ENCODE measurements at places on chromosomes 3 and 15.
A peak's percentile ranks its signal among the peaks of the same experiment; 100 is the strongest.

GRCh38 chr3:71573181-71573580 lies 10.3 kb downstream of the FOXP1 start:
- H3K27me3 ChIP-seq, result no peaks in the 10 kb centered on the region
- no peaks in the 10 kb centered on the region for H3K36me3 ChIP-seq
- H3K27ac ChIP-seq, result no peak overlapping the region
- DNase-seq, result no peak
- no peak overlapping the region for H3K4me3 ChIP-seq

DNA sequence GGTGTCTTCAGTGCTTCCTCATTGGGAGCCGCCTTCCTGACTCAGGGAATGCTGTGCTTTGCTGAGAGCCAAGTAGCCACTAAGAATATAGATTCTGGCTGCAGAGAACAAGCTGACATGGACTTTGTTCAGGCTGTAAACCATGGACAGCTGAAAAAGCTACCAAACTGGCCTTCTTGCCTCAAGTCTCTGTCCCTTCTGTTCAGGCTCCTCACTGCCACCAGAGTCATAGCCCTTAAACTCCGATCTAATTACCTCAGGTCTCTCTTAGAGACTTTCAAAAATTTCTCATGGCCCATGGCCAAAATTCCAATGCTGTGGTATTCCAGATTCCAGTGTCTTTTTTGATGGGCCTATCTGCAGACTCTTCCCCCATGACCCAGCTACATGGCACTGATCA lies 19.4 kb upstream of the PTX3 start:
- H3K4me3 ChIP-seq, result no peak overlapping the region
- H3K36me3 ChIP-seq, result no peaks in the 10 kb centered on the region
- H3K4me1 ChIP-seq, result no peaks in the 10 kb centered on the region

DNA sequence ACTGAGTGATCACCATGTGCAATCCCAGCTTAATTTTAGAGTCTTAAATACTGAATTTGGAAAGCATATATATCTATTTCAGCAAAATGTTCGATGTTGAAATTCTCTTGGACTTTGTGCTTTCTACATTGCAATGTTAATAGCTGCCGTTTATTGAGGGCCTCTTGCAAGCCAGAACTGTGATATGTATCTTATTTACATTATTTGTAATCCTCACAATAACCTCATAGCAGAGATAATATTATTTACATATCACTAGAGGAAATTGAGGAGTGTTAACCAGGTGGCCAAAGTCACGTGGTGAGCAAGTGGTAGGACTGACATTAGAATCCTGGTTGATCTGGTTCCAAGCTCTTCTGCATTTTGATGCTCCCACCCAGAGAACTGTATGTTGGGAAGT lies 254.1 kb downstream of the SLC9A9 start:
- H3K36me3 ChIP-seq, result no peaks in the 10 kb centered on the region
- no peaks in the 10 kb centered on the region for H3K27me3 ChIP-seq
- no peak overlapping the region for H3K4me3 ChIP-seq
- H3K27ac ChIP-seq, result no peak overlapping the region
- no peaks in the 10 kb centered on the region for H3K4me1 ChIP-seq
- no peak for DNase-seq

GRCh38 chr3:79148786-79149185 lies 619.0 kb downstream of the ROBO1 start:
- no peak overlapping the region for H3K27ac ChIP-seq
- no peak for DNase-seq
- no peak overlapping the region for H3K4me3 ChIP-seq

DNA sequence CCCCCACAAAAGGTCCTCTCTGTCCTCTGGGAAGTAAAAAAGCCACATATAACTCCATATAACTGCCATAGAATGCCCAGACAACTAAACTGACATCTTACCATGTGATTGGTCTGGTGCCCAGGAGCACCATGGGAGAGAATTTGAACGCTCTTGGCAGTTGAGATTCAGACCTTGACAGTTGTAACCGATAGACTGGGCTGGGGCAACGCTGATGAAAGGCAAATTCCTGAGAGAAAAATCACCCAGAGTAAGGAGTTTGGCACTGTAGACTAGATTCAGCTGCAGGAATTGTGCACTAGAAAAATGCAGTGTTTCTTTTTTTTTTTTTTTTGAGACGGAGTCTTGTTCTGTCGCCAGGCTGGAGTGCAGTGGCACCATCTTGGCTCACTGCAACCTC lies 240.5 kb downstream of the SOX2 start:
- H3K27me3 ChIP-seq, result no peaks in the 10 kb centered on the region
- H3K4me3 ChIP-seq, result no peak overlapping the region
- DNase-seq, result no peak
- H3K36me3 ChIP-seq, result no peaks in the 10 kb centered on the region
- no peak overlapping the region for H3K27ac ChIP-seq
- no peaks in the 10 kb centered on the region for H3K4me1 ChIP-seq

GRCh38 chr3:146145642-146146041 lies 15.3 kb downstream of the PLOD2 start:
- H3K27ac ChIP-seq, result no peak overlapping the region
- H3K36me3 ChIP-seq, result no peaks in the 10 kb centered on the region
- DNase-seq, result no peak
- H3K27me3 ChIP-seq, result no peaks in the 10 kb centered on the region

- H3K27me3 ChIP-seq, result no peaks in the 10 kb centered on the region
- H3K4me3 ChIP-seq, result no peak overlapping the region
- no peak for DNase-seq
Observed at GRCh38 chr3:111151438-111151837, 79.8 kb downstream of the NECTIN3 start.

DNA sequence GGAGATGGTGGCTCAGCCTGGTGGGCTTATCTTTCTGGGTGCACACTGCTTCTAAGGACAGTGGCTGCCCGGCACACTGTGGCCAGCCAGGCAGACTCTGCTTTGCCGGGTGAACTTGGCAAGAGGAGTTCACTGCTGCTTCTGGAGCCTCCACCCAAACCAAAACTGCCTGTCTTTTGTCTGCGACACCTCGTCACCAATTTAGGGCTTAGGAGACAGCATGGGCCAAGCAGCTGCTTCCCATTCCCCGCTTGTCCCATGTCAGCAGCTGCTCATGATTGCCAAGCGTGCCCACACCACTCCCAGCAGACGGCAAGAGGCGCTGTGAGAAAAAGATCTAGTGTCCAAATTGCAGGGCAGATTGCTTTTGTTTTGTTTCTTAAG lies 57.3 kb downstream of the LSM3 start:
- H3K27ac ChIP-seq, result no peak overlapping the region
- H3K4me1 ChIP-seq, result no peaks in the 10 kb centered on the region
- no peaks in the 10 kb centered on the region for H3K36me3 ChIP-seq
- H3K27me3 ChIP-seq, result no peaks in the 10 kb centered on the region
- H3K4me3 ChIP-seq, result no peak overlapping the region
- DNase-seq, result no peak

GRCh38 chr3:69425249-69425648 lies 39.4 kb upstream of the FRMD4B start:
- H3K36me3 ChIP-seq, result no peaks in the 10 kb centered on the region
- H3K4me1 ChIP-seq, result no peaks in the 10 kb centered on the region
- no peak overlapping the region for H3K27ac ChIP-seq
- H3K4me3 ChIP-seq, result no peak overlapping the region
- no peaks in the 10 kb centered on the region for H3K27me3 ChIP-seq

DNA sequence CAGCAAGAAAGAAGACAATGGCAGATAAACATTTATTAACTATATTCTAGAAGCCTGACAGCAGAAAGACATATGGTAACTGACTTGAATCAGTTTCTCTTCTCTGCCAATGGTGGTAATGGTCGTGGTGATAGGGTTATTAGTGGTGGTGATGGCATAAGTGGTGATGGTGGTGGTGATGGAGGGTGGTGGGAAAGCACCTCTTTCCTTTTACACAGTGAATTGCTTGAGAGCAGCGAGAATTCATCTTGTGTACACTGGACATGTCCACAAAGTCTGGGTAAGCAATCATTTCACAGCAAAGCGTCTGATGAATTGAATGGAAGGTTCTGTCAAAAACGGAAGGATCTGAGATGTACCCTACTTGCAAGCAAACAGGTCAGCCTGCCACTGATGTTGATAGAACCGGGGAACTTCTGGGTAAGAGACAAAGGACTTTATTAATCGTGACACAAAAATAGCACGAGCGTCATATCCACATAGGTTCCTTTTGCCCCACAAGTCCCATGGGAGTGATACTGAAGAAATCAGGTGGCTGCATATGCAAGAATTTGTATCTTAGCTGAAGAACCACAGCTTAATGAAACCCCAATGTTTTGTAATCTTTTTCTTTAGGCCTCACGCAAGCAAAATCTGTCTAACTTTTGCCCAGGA lies 23.5 kb upstream of the TBC1D5 start:
- no peaks in the 10 kb centered on the region for H3K27me3 ChIP-seq

- no peaks in the 10 kb centered on the region for H3K36me3 ChIP-seq
- H3K4me1 ChIP-seq, result peaks cover 53% of the 10 kb centered on the region
- no peaks in the 10 kb centered on the region for H3K27me3 ChIP-seq
- H3K4me3 ChIP-seq, result peak overlapping the region; percentile 90
Observed at GRCh38 chr3:194137506-194138474, 1.8 kb downstream of the HES1 start.

DNA sequence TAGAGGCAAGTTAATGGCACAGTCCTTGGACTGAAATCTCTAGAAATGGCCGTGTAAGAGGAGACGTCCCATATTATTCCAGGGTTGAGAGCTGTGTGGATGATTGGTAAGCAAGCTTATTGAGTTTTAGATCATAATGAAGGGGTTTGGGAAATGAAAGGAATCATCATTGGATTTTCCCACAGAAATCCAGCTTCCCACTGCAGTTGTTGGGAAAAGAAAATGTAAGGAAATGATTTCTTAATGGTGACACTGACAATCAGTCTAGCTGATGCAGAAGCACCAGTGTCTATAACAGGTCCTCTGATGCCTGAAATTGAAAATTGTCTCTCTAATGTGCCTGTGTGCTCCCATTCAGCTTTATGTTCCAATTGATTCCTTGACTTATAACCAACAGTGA lies 728.6 kb downstream of the GRM7 start:
- no peaks in the 10 kb centered on the region for H3K4me1 ChIP-seq
- DNase-seq, result no peak
- no peak overlapping the region for H3K4me3 ChIP-seq
- no peaks in the 10 kb centered on the region for H3K27me3 ChIP-seq
- no peaks in the 10 kb centered on the region for H3K36me3 ChIP-seq
- H3K27ac ChIP-seq, result no peak overlapping the region

GRCh38 chr3:116920826-116921610 lies 211.4 kb downstream of the TUSC7 start:
- H3K4me1 ChIP-seq, result no peaks in the 10 kb centered on the region
- H3K27me3 ChIP-seq, result no peaks in the 10 kb centered on the region
- no peak overlapping the region for H3K27ac ChIP-seq

DNA sequence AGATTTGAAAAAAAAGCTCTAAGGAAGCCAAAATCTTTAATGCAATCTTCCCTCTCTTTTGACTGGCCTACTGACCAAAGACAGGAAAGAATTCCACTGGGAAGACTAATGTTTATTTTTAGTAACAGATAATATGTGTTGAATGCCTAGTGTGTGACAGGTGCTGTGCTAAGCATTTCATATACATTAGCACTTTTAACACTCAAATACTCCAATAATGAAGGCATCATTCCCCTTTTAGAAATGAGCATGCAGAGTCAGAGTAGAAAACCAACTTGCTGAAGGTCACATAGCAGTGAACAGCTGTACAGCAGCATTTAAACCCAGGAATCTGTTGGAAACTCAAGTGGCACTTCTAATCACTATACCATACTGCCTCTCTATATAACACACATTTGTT lies 170.6 kb downstream of the MINAR1 start:
- no peak overlapping the region for H3K4me3 ChIP-seq
- no peak for DNase-seq
- H3K4me1 ChIP-seq, result no peaks in the 10 kb centered on the region
- no peak overlapping the region for H3K27ac ChIP-seq
- no peaks in the 10 kb centered on the region for H3K36me3 ChIP-seq
- H3K27me3 ChIP-seq, result no peaks in the 10 kb centered on the region

- no peak overlapping the region for H3K4me3 ChIP-seq
- H3K4me1 ChIP-seq, result no peaks in the 10 kb centered on the region
- H3K36me3 ChIP-seq, result no peaks in the 10 kb centered on the region
Observed at GRCh38 chr3:161557445-161558150, 61.0 kb downstream of the OTOL1 start.

GRCh38 chr15:99324082-99324620 lies 72.9 kb downstream of the LRRC28 start:
- H3K4me3 ChIP-seq, result no peak overlapping the region
- H3K27me3 ChIP-seq, result no peaks in the 10 kb centered on the region
- no peak overlapping the region for H3K27ac ChIP-seq
- no peaks in the 10 kb centered on the region for H3K4me1 ChIP-seq
- H3K36me3 ChIP-seq, result no peaks in the 10 kb centered on the region

- no peak overlapping the region for H3K4me3 ChIP-seq
- H3K4me1 ChIP-seq, result no peaks in the 10 kb centered on the region
- H3K36me3 ChIP-seq, result no peaks in the 10 kb centered on the region
Observed at GRCh38 chr3:100002599-100003350, 111.5 kb downstream of the FILIP1L start.

DNA sequence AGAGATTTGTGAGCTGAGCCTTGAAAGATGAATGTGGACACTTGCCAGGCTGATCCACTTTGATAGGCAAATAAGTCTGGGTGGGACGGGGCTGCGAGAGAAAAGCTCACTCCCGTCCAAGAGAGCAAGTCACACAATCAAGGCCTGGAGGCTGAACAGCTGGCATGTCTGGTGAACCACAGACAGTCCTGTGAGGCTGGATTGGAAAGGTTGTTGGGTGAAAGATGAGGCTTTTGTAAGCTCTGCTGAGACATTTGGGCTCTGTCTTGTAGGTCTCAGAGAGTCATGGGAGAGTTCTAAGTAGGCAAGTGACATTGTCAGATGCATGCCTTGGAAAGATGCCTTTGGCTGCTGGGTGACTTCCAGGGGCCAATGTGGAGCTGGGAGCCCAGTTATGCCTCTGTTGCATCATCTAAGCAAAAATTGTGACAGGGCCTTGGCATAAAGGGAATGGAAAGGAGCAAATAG lies 38.5 kb downstream of the RPLP1 start:
- no peaks in the 10 kb centered on the region for H3K36me3 ChIP-seq
- no peak overlapping the region for H3K4me3 ChIP-seq
- H3K27ac ChIP-seq, result no peak overlapping the region
- DNase-seq, result peak; percentile 91
- H3K27me3 ChIP-seq, result no peaks in the 10 kb centered on the region

DNA sequence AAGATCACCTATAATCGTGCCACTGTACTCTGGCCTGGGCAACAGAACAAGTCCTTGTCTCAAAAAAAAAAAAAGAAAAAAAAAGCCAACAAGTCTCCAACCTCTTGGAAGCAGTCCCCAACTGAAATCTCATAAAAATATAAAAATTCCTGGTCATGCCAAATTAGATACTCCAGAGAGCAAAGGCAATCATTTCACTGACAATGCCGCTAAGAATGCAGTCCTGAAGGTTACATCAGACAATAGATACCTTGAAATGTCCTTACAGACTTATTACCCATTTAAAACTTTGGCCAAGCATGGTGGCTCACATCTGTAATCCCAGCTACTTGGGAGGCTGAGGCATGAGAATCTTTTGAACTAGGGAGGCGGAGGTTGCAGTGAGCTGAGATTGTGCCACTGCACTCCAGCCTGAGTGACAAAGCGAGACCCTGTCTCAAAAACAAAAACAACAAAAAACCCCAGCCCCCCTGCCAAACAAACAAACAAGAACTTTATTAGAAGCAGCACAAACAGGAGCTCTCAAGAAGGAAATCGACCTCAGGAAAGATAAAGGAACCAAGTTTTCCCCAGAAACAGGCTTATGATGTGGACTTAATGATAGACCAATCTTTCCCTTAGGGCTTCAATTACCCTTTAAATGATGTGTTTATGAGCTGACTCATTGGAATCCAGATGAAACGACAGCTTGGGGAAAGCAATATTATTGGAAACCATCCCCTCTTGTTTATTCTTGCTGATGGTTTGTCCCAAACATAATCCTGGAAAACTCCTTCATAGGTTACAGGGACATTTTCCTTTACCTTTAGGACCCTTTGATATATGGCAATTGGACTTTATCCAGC lies 53.1 kb upstream of the XCR1 start:
- H3K4me3 ChIP-seq, result no peak overlapping the region
- no peak overlapping the region for H3K27ac ChIP-seq
- no peaks in the 10 kb centered on the region for H3K36me3 ChIP-seq
- H3K27me3 ChIP-seq, result no peaks in the 10 kb centered on the region

Measured in right lobe of liver (tissue), 6 donors.